SK-MEL-5 (cell line): ENCODE measurements at places on chromosomes 16 and 17.

- no peak for DNase-seq
Observed at GRCh38 chr16:2292221-2292620, 24.3 kb upstream of the RNPS1 start.

DNA sequence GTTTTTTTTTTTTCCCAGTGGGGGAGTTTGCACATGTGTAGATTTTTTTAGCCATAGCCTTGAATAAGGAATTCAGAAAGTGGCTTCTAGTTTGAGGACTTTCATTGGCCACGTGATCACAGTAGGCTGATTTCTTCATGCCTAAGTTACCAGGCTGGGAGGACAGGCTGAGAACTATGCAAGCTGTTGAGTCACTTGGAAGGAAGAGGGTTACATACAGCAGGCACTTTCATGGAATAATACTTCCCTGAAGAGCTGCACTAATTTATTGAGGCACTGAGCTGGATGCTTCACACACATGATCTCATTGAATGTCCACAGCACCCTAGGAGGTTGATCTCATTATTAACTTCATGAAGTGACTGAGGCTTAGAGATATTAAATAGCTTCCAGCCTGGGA is 22.8 kb downstream of the PRKCB start:
- DNase-seq, result no peak

GRCh38 chr16:64416216-64417005 is 705.5 kb downstream of the CDH11 start:
- peak; percentile 24 for DNase-seq

- DNase-seq, result no peak
Observed at GRCh38 chr17:17877529-17878358, 41.0 kb upstream of the SREBF1 start.

DNA sequence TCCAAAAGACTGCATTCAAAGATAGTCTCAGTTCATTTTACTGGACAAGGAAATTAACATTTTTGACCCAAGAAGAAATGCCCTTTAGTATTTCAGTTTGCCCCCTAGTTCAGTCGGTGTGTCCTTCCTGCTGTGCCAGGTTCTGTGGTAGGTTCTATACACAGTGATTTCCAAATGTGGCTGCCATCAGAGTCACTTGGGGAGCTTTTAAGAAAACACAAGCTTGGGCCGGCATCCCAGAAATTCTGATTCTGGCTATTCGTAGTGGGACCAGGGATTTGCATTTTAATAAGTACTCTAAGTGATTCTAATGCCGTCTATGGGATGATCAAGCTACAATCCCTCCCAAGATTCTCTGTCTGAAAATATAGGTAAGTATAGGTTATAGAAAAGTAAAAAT is 10.2 kb downstream of the RSPRY1 start:
- DNase-seq, result no peak

GRCh38 chr16:86975445-86975844 is 341.7 kb downstream of the C16orf95 start:
- DNase-seq, result peak; percentile 55

- no peak for DNase-seq
Observed at GRCh38 chr17:53462393-53462811, 360.3 kb upstream of the KIF2B start.

- no peak for DNase-seq
Observed at GRCh38 chr17:31574458-31574857, 183.0 kb downstream of the RAB11FIP4 start.

DNA sequence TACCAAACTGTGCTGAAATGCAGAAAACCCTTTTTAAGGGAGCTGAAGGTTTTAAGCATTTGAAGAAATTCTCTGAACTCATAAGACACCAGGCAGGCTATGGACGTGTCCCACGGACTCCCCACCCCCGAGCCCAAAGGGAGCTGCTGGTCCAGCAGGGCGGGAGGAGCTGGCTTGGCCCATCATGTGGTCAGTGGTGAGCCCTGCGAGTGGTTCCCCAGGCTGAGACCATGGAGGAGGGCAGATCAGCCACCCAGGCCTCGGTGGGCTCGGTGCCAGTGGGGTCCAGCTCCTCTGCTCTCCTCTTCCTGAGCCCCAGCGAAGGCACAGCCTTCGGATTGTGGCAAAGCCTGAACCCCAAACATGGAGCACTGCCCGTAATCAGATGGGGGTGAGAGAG is 27.0 kb downstream of the LGALS3BP start:
- DNase-seq, result no peak

GRCh38 chr17:47162013-47162622 is 27.0 kb downstream of the CDC27 start:
- no peak for DNase-seq

- no peak for DNase-seq
Observed at GRCh38 chr16:56795011-56795410, 65.1 kb downstream of the NUP93 start.

GRCh38 chr16:48831076-48831722 is 221.2 kb upstream of the N4BP1 start:
- peak; percentile 44 for DNase-seq

- no peak for DNase-seq
Observed at GRCh38 chr17:46976626-46977270, 2.3 kb downstream of the RPRML start.

GRCh38 chr16:19926449-19927390 is 42.1 kb upstream of the GPRC5B start:
- peak; percentile 29 for DNase-seq

GRCh38 chr17:76556765-76557367 is 17.0 kb downstream of the PRCD start:
- peak; percentile 76 for DNase-seq

DNA sequence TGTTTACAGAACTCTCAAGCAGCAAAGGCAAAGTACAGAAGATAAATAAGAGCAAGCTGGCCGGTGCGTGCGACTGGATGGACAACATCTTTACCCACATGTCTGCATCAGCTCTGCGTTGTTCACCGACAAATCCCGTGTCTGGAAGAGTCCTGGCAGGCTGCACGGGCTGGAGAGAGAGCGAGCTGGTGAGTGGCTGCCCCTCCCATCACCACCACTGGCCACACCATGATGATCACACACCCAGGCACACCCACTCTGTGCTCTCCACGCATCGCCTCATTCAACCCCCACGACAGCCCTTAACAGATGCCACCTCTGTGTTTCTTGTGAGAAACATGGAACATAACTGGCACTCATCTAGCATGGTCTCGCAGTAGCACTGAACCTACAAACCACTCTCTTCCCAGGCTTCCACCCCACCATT is 59.2 kb downstream of the ANKRD11 start:
- DNase-seq, result no peak

GRCh38 chr17:74938194-74938950 is 2.7 kb downstream of the OTOP3 start:
- DNase-seq, result no peak

GRCh38 chr16:79372503-79373184 is 227.9 kb downstream of the MAF start:
- DNase-seq, result no peak

GRCh38 chr16:4666537-4667202 is 26.7 kb upstream of the NUDT16L1 start:
- no peak for DNase-seq
